ENCODE measurements at places on chromosomes 1 and 21.

- no peak for DNase-seq
These were observed 48.3 kb downstream of the SLC22A15 start for GRCh38 chr1:116024626-116025025.

- DNase-seq = no peak
These were observed 2.3 kb downstream of the ZMYM4 start for GRCh38 chr1:35270836-35271235.

DNA sequence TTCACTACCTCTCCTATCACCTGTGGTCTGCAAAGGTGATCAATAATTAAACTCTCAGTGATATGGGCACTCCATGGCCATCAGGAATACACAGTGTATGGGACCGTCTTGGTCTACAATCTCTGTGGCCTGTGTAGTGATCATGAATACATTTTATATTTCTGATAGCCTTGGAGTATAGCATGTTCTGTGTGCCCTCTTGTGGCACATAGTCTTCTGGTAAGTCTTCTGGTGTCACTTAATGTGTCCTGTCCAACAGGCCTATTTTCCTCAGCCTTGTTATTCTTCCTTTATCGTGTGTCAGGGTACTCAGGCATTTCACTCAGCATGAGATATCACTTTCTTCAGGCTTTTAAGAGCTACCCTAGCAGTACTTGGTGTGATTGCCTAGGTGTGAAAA, 393.6 kb downstream of the AGBL4 start:
- no peak for DNase-seq

DNA sequence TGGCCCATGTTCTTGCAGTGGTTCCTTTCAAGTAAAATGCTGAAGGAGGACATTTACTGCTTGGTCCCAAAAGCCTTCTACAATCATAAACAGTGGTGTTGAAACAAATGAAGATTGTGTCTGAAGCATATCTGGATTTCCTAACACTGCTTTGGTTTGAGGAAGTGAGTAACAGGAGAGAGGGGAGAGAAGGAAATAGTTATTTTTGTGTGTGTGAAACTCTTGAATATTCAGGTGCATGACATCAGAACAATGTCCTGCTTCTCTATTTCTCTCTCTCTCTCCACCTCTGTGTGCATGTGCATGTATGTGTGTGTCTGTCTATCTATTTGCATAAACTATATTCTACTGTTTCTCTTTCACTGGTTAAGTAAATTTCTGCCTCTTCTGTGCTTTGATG, 61.4 kb upstream of the TNFSF18 start:
- peak; percentile 73 for DNase-seq

DNA sequence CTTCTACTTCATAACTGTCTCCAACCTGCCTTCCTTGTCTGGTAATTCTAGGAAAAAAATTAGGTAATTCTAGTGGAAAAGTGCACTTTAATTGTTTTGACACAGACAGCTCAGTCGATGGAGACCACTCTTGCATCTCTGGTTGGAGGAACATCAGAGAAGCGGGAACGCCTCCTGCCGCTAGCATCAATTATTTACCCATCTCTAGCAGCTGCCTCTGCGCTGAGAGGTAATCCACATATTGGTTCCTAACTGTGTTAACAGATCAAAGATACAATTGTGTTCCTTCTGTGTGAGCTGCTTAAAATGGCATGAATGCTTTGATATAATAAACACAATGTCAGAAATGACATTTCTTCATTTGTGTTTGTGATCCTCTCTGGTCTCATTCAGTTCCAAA, 33.3 kb downstream of the C2CD2 start:
- DNase-seq = no peak

- DNase-seq = no peak
These were observed 489.3 kb downstream of the RWDD3 start for GRCh38 chr1:95723346-95723745.

DNA sequence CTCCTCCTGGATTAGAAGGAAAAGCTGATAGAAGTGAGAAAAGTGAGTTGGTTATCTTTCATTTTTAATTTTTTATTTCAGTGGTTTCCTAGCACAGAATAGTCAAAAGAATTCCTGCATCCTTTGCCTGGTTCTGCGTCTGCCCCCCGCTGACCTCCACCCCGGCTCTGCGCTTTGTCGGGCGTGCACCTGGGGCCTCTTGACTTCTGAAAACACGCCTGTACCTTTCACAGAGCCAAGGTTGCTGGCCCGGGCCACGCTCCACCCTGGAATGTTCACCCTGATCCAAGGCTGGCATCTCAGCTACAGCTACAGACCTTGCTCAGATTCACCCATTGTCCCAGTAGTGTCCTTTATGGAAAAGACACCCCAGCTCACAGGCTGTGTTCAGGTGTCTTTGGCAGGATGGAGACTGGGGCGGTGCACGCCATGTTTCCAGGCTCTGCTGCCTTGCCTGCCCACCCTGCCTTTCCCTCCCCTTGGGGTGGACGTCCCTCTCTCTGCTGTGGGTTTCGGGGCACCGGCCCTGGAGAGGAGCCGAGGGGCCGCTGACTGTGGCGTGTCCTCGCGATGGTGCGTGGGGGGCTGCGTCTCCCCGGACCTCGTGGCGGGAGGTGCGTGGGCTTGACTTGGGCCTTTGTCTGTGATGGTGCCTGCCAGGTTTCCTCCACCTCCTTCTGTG, 40.3 kb upstream of the DIP2A start:
- no peak for DNase-seq

- no peak for DNase-seq
These were observed 380.5 kb upstream of the VAMP3 start for GRCh38 chr1:7390604-7391000.

Data from HT1080 (cell line).